ENCODE measurements at places on chromosomes 2 and 18.
A peak's percentile ranks its signal among the peaks of the same experiment; 100 is the strongest.

DNA sequence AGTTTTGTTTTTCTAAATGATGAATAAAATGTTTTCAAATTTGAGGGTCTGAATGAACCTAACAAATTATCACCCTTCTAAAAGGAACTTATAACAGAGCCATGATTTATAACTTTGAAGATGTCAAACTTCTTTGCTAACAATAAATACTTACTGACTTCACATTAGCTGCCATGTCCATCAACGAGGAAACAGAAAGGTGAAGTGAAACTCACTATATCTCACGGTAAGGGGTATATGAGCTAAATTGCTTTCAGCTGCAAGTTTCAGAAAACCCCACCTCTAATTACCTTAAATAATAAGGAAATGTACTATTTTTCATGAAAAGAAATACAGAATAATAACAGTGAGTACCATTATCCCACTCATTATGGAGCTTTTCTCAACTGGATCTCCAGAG is 350.8 kb upstream of the NT5C1B start:
- DNase-seq, result no peak

DNA sequence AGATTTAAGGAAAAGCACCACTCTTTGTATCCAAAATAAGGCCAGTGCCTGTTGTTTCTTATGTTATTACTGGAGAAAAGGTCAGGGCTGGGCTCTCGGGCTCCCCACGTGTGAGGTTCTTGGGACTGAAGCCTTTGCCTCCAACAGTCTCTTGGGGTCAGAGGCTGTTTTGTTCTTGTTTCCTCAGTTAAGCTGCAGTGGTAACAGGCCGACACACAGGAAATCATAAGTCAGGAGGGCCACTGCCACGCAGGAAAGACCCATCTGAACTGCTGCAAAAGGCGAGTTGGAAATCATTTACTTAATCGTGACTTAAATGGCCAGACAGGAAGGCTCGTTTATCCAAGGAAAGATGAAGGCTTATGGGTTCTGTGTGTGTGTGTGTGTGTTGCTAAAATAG is 30.3 kb upstream of the IL37 start:
- peak; percentile 26 for DNase-seq

- DNase-seq, result no peak
Measured at GRCh38 chr2:34498561-34498960, 899.5 kb upstream of the FAM98A start.

GRCh38 chr2:109189751-109190150 is 60.7 kb downstream of the SH3RF3 start:
- DNase-seq, result no peak

GRCh38 chr2:242051463-242051862 is 181.9 kb downstream of the RTP5 start:
- DNase-seq, result no peak

- DNase-seq, result no peak
Measured at GRCh38 chr2:143623231-143623908, 494.2 kb downstream of the ARHGAP15 start.

GRCh38 chr2:14828223-14828622 is 195.7 kb downstream of the LRATD1 start:
- DNase-seq, result no peak

DNA sequence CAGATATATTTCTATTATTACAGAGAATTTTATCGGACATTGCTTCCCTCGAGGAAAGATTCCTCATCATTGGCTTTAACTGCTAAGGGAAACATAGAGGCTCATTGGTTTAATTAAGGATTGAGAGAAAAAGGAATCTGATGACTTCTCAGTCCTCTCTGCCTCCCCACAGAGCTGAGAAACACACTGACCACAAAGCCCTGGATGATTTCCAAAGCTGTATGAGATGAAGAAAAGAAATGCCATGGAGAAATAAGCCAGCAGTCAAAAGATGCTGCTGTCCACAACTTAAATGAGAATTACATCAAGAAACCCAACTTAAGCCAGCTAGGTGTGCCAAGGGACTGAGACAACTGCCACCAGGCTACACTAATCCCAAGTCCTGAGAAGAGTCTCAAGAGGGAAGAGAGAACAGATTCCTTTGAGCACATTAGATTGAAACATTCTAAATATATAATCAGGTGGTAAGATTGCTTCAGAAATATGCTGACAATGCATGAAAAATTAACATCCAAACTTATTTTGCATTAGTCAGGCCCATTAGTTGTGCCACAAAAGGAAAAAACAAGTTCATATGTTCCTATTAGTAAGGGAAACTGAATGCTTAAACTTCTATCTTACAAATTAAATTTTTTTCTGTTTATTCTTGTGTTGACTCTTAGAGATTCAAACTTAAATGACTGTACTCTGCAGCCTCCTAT is 308.1 kb upstream of the CYRIA start:
- DNase-seq, result no peak

- no peak for DNase-seq
Measured at GRCh38 chr2:4551691-4552474, 848.5 kb downstream of the DCDC2C start.

- no peak for DNase-seq
Measured at GRCh38 chr18:9846162-9846925, 39.4 kb upstream of the TXNDC2 start.

GRCh38 chr2:39787950-39788349 is 8.9 kb upstream of the THUMPD2 start:
- no peak for DNase-seq

DNA sequence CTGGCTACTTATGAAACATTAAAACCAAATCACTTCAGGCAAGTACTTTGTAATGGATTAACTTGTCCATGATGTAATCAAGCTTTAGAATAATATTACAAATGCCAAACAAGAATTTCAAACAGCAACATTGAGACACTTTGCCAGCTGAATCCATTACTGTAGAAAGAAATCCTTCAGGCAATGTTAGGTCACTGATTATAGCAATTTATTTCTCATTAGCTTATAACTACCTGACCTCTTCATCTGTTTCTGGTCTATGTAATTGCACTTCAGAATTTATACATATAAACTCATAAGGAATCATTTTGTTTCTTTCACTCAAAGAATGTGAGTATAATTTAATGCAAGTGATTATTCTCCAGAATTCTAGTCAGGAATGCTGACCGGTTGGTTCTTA is 692.6 kb upstream of the TMEFF2 start:
- DNase-seq, result no peak

- peak; percentile 27 for DNase-seq
Measured at GRCh38 chr2:43225093-43225787, 1.2 kb downstream of the ZFP36L2 start.

DNA sequence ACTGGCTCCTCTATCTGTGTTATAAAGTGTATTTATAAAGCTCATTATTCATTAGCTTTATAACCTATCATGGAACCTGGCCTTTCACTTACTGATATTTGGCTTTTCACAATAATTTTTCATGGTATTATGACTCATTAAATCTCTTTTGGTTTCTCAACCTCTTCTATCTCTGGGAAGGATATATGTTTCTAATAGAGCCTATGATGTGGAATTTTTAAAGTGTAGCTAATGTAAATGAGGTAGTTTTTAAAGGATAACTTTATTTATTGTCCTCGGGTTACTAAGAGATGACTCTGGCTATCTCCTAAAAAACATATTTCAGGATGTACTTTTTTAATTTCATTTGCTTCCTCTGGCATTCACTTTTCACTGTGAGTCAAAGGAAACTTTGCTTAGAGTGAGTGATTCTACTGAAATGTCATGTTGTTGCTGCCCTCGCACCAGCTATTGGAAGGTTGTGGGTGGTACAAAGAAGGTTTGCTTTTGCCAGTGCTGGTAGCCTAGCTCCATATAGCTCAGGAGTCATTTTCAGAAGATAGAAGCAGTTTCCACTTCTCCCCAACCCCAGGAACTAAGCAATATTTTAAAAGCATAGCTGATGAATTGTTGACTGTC is 85.2 kb upstream of the RPE start:
- DNase-seq, result no peak

GRCh38 chr2:88141952-88142351 is 14.1 kb upstream of the FABP1 start:
- no peak for DNase-seq

GRCh38 chr2:238706163-238706562 is 141.7 kb upstream of the TWIST2 start:
- no peak for DNase-seq

GRCh38 chr2:112322919-112323318 is 47.5 kb downstream of the ZC3H6 start:
- DNase-seq, result no peak

GRCh38 chr2:19837235-19837766 is 64.5 kb downstream of the TTC32 start:
- DNase-seq, result no peak

GRCh38 chr2:172861656-172862476 is 126.2 kb downstream of the RAPGEF4 start:
- no peak for DNase-seq

DNA sequence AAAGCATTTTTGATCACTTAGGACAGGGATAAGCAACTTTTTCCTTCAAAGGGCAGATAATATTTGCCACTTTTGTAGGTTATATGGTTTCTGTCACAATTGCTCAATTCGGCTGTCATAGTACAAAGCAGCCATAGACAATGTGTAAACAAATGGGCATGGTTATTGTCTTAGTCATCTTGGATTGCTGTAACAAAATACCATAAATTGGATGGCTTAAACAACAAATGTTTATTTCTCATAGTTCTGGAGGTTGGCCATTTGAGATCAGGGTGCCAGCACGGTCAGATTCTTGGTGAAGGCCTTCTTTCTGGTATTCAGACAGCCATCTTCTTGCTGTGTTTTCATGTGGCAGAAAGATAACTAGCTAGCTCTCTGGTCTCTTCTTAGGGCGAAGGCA is 91.2 kb downstream of the TAF4B start:
- no peak for DNase-seq

DNA sequence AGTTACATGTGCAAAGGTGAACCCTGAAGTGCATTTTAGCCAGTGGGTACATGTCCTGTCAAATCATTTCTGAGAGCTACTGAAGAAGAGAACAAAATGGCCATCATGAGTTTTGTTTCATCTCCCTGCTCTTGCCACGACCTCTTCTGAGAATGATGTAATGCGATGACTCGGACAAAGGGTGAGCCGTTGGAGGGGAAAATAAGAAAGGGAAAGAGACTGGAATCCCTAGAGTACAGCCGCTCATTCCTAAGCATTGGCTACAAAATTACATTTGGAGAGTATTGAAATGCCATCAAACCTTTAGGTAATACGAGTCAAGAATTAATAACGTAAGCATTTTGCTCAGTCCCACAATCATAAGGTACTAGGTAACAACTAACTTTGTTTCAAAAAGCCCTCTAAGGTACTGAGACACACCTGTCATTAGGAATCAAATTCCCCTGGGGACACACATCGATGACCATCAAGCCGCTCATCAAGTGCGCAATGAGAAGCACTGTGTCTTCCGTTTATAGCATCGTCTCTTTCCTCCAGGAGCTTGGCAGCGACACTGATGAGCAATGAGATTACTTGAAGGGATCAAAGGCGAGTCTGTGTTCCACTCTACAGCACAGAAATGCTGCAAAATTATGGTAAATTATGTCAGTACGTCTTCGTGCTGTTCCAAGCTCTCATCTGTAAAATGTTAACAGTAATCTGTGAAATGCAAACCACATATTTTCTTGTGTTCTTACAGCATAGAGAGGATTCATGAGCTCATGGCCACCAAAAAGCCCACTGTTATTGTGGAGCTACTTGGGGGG is 97.3 kb upstream of the PIEZO2 start:
- no peak for DNase-seq

- DNase-seq, result no peak
Measured at GRCh38 chr2:36556842-36557241, 41.1 kb downstream of the FEZ2 start.

GRCh38 chr2:6254441-6254840 is 562.3 kb downstream of the SOX11 start:
- DNase-seq, result no peak

GRCh38 chr2:105373344-105373781 is 25.5 kb downstream of the FHL2 start:
- no peak for DNase-seq

- DNase-seq, result no peak
Measured at GRCh38 chr2:115574667-115575066, 1132.2 kb downstream of the DPP10 start.

- peak; percentile 90 for DNase-seq
Measured at GRCh38 chr2:96305091-96305978, at the start of gene SNRNP200. SNRNP200 (minus strand) TSS chr2:96305546; CDS start chr2:96305437, 109 bp downstream.

- no peak for DNase-seq
Measured at GRCh38 chr2:103009871-103010270, 248.0 kb downstream of the TMEM182 start.

DNA sequence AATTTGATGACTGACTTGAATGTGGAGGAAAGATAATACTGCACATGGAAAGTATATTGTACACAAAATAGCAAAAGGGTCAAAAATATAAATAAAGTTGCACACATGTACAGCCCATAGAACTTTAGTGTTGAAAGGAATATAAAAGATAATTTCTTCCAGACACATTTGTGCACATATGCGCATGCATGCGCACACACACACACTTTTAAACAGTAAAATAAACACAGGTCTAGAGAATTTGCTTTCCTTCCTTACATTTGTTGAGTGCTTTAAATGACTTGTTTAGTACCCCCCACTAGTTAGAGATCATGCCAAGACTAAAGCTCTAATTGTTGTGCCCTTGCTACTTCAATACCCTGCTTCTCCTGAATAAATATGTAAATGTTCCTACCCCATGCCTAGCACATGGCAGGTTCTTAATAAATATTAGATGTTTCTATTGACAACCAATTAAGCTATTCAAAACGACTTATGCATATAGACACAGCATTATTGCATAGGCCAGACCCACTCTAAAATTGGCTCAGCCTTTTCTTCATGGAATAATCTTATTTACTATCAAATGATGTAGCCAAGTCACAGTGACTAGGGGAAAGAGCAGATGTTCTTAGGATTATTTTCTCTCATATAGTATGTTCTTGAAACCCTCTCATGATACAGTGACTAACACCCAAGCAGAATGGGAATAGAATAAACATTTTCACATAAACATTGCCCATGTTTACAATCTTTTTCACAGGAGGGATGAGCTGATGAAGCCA is 165.5 kb upstream of the ACVR2A start:
- no peak for DNase-seq

- no peak for DNase-seq
Measured at GRCh38 chr18:46374850-46375249, 270.7 kb downstream of the HAUS1 start.

DNA sequence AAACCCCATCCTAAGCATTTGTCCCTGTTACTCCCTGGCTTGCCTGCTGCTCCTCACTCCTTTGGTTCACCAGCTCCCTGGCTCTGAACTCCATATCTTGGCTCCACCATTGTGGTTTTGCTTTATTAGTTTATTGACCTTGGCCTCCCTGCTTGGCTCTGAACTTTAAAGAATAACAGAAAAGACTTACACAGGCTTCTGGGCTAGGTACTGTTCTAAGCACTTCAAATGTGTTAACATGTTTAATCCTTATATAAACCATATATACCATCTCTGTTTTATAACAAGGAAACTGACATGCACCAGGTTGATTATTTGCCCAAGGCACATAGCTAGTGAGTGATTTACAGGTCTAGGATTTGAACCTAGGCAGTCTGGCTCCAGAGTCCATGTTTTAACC is 149.7 kb upstream of the CAPN13 start:
- no peak for DNase-seq
